ENCODE measurements at places on chromosomes 4 and X.

GRCh38 chrX:24014388-24015018 lies 12.5 kb downstream of the KLHL15 start:
- no peak for DNase-seq

- DNase-seq, result no peak
Observed at GRCh38 chrX:153800177-153800722, 5.8 kb downstream of the SSR4 start.

GRCh38 chr4:48041535-48042137 lies 25.1 kb downstream of the NIPAL1 start:
- no peak for DNase-seq

- DNase-seq, result no peak
Observed at GRCh38 chr4:102780476-102781144, 19.8 kb upstream of the MANBA start.

DNA sequence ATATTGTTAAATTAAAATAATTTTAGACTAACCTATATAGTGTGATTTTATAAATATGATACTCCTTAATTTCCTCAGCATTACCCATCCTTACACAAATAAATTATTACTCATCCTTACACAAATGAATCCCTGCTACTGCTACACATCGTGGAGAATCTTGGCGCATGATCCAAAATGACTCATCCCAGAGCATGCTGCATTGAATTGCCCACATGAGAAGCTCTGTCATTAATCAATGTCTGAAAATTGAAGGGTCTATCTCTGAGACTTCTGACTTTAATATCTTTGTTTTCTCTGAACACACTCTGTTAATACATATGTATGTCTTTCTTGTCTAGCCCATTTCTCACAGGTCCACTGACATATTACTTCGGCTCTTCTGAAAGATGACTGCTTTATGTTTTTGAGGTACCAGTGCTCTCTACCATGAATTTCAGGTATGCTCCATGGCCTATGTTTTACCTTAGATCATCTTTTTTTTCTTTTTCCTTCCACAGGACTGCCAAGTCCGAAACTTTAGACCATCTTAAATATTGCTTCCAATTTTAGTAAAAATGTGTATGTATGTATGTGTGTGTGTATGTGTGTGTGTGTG lies 15.7 kb upstream of the DUSP21 start:
- DNase-seq, result peak; percentile 86

DNA sequence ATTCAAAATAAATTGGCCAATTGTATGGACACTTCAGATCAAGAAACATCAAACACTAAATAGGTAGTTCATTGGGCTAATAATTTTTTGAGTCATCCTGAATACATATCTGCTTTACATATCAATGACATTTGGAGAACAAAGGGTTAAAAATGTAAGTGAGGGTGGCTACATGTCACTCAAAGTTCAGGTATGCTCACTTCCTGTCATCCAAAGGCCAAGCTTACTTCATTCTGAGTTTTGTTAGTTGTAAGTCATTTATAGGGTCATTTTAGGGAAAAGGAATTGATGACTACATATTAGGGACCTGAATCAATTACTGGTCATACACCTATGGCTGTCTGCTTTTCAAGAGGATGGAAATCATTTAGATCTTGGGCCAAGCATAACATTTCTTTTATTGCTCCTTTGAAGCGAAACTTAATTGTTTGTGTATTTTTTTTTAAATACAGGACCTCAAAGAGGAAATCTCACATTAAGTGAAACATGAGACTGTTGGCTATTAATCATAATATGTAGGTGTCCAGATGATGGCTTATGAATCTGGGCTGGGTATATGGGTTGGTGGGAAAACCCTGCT lies 119.2 kb upstream of the LEF1 start:
- no peak for DNase-seq

DNA sequence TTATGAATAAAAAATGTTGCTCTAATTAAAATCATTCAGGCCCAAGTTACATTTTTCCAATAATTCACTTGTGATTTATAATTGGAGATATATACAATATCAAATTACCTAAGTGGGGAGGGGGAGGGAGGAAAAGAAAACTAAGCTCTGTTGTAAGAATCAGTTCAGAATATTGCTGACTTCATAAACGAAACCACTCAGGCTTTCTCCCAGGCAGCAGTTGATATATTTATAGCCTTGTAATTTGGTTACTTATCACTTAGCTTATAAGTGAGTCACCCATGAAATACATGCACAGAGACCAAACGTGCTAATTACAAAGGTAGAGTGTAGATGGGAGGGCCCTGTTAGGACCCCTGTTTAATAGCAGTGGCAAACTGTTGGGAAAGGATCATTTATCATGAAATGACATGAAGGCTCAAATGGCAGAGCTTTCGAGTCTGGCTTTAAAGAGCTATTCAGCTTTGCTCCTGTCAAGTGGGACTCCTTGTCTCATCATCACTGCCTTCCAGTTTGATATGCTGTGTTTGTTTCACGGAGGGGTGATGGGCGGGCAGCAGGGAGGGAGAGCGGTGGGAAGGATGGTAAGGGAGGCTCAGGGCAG lies 105.6 kb upstream of the PGRMC2 start:
- DNase-seq, result peak; percentile 88

DNA sequence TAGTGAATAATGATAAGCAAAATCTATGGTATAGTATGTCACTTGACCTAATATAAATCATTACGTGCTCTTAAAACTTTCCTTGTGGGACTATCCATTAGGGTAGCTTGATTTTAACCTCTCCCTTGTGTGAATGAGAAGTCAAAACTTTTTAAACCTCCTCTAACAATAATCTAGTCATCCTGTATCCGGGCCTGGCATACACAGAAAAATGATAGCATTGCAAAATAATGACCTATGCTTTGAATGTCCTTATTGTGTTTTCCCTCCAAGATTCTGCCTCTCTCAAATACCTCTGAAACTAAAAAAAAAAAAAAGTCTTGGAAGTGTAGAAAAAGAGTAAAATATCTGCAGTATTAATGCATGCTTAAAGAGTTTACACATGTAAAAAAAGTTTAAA lies 250.0 kb upstream of the NDST3 start:
- DNase-seq, result no peak

- DNase-seq, result peak; percentile 52
Observed at GRCh38 chr4:61397174-61397573, 197.0 kb downstream of the ADGRL3 start.

DNA sequence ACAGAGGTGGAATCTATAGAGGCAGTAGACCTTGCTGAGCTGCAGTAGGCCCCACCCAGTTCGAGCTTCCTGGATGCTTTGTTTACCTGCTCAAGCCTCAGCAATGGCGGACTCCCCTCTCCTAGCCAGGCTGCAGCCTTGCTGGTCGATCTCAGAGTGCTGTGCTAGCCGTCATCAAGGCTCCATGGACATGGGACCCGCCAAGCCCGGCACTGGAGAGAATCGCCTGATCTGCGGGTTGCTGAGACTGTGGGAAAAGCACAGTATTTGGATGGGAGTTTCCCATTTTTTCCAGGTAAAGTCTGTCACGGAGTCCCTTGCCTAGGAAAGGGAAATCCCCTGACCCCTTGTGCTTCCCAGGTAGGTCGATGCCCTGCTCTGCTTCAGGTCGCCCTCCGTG lies 124.8 kb upstream of the KLF8 start:
- no peak for DNase-seq

- no peak for DNase-seq
Observed at GRCh38 chrX:81308086-81308829, 106.4 kb downstream of the SH3BGRL start.

GRCh38 chr4:138749303-138749702 lies 266.3 kb upstream of the NOCT start:
- DNase-seq, result peak; percentile 47

- no peak for DNase-seq
Observed at GRCh38 chr4:4227510-4228355, 1.0 kb upstream of the OTOP1 start.

DNA sequence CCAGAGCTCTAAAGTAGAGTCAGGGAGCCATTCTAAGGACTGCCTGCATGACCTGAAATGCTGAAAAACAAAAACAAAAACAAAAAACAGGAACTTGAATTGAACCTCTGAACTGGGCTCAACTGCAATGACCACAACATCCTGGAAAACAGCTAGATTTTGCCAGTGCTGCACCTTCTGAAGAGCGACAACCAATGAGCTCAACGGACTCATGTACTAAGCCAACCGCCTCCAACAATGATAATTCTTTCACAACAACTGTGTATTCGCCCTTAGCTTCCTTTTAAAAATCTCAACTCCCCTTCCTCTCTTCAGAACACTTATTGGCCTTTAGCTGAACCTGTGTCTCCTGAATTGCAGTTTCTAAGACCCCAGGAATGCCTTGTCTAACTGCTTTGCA lies 69.8 kb downstream of the HAUS3 start:
- no peak for DNase-seq

DNA sequence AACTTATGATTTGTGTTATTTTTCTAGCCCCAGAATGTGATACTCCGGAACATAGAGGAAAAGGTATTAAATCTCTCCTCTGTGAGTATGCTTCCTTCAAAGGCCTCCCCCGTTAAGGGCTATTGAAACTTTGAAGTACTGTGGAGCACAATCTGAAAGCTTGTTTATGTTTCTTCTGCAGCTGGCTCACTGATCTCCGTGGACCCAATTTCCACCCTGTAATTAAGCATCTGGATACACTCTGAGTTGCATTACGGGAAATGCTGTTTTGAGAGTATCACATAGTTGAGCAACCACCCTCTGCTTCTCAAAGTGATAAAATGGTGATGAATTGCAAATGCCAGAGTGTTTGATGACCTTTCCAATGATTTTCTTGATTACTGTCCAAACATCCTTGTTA lies 296.8 kb upstream of the PABPC5 start:
- no peak for DNase-seq

DNA sequence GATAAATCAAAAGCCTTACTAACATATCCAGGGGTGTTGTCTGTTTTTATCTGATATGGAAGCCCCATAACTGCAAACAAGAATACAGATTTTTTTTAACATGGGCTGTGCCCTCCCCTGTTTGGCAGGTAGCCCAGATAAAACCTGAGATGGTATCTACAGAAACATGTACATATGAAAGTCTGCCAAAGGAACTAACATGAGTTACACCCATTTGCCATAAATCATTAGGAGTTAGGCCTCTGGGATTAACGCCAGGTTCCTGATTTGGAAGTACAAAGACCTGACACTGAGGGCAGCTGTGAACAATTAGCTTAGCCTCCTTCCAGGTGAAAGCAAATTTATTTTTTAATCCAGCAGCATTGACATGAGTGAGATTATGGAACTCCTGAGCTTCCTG lies 264.3 kb downstream of the TECRL start:
- DNase-seq, result no peak

DNA sequence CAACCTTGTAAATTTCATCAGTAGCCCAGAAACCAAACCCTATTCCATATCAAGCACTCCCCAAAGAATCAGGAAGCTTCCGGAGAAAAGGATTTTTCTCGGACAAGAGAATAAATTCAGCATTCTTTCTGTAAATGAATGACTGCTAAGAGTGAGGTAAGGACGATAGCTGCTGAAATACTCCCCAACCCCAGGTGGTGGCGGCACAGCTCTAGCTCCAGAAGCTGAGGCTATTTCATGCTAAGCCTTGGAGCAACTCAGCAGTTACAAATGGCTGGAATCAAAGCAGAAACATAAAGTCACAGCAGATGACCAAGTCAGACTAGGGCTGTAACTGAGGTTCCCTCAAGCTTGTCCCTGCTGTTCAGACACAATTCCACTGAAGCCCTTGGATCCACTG lies 13.9 kb upstream of the PCDH19 start:
- no peak for DNase-seq

DNA sequence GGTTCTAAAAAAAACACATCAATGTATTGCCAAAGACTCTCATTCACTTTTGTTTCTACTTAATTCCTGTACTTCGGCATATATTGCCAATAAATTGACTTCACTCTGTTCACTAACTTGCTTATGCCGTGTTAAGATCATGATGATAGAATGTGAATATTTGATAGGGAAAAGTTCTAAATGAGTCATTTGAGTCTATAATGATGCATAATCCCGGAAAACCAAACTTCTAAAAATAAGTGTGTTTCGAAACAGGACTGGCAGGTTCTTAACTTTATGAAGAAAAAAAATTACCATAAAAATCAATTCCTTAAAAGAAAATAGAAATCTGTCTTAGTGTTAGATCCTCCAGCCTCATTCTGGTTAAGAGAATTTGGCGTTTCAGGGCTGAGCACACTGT lies 387.5 kb upstream of the FTHL17 start:
- peak; percentile 4 for DNase-seq

DNA sequence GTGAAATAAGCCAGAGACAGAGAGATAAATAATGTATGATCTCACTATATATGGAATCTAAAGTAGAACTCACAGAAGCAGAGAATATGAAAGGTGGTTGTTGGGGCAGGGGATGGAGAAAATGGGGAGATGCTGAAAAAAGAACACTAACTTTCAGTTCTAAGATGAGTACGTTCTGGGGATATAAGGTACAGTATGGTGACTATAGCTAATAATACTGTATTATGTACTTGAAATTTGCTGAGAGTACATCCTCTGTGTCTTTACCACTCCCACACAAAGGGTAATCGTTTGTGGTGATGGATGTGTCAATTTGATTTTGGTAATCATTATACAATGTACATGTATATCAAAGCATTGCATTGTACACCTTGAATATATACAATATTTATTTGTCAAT lies 6.6 kb downstream of the FBXL5 start:
- no peak for DNase-seq
